Gastrocnemius medialis (tissue), 4 donors: ENCODE measurements at places on chromosomes 1 and 21.

- DNase-seq: no peak
Observed at GRCh38 chr1:81125672-81126071, 675.1 kb upstream of the ADGRL2 start.

DNA sequence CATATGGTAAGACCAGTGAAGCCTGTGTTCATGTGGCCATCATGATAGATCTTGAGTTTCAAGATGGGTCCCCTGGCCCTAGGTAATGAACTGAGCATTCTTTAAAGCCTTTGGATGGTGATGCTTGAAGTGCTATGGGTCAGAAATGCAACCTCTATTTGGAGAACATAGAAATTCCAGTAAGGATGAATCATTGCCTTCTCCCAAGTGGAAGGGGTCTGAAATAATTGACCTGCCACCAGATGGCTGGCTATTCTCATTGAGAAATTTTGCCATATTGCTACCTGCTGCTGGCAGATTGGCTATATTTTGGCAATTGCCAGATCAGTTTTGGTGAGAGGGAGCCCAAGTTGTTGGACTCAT lies 739 bp upstream of the IFI6 start:
- no peak for DNase-seq

DNA sequence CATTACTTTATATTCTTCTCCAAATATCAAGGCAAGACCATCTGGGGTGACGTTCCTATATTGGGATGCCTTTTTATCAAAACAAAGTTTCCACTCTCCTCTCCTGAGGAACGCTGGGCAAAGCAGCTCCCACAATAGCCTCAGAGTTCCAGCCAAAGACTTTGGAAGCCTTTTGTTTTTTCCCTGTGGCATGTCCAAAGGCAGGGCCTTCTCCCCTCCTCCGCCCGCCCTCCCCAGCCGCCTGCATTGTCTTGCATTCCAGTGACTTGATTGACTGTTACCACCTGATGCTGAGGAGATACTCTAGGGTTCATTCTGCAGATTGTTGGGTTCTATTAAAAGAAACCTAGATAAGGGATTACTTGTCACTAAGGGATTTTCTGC lies 43.5 kb downstream of the PROX1 start:
- no peak for DNase-seq

- no peak for DNase-seq
Observed at GRCh38 chr1:163570071-163570470, 248.3 kb downstream of the NUF2 start.

GRCh38 chr1:20731057-20731991 lies 1.2 kb downstream of the SH2D5 start:
- no peak for DNase-seq

DNA sequence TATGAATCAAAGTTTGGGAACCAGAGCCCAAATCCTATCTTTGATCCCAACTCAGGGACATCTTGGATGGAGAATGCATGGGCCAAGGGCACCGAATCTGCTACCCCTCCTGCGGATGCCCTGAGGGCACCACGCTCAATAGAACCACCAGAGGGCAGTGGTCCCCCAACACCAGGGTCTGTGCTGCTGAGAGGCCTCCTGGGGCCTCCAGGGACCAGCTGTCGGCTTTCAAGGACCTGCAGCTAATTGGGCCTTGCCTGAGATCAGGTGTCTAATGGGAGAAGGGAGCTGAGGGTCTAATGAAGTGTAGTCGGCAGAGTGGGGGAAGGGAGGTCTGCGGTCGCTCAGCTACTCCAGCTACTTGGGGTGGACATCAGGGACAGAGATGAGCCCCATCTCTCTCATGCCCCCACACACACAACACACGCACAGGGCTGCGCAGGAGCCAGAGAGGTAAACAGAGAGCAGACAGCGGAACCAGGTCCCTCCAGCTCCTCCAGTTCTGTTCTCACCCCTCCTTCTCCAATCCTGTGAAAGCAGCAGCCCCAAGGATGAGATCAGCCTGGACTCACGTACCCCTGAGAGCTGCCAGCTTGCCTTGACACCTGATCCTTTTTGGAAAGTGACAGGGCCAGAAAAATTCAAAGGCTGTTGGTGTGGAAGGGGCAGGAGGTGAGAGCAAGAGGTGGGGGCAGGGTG lies 34.9 kb upstream of the PPP1R15B start:
- DNase-seq: peak; percentile 65

GRCh38 chr1:178310685-178311105 lies 186.1 kb downstream of the CLEC20A start:
- DNase-seq: no peak

- no peak for DNase-seq
Observed at GRCh38 chr21:41251961-41252642, 64.5 kb upstream of the FAM3B start.

GRCh38 chr1:92409946-92410549 lies 76.7 kb downstream of the GFI1 start:
- no peak for DNase-seq

DNA sequence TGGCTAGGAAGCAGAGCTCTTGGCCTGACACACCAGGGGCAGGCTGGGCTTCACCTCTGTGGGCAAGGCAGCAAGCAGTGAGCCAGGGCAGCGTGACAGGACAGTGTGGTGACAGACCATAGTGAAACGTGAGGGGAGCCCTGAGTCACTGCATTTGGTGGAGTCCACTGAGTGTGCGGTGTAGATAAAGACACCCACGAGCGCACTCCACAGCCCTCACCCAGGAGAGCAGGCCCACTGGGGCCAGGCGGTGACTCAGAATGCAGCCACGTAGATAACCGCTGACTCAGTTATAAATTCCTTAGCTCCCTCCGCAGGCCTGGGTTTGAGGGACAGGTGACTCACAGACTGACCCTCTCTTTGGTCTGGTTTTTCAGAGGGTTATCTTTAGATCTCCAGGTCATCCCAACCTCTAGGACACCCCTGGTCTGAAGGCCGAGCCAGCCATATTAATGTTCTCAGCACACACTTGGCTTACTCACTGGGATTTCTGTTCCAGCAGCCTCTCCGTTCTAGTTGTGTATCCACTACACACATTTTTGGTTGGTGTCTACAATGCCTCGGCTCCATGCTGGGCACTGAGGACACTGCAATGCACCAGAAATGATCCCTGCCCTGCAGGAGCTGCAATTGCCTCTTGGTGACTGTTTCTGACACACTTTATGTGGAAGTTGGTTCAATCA lies 90.2 kb upstream of the TSPAN2 start:
- peak; percentile 85 for DNase-seq

GRCh38 chr1:109341944-109342930 lies 35.4 kb upstream of the MYBPHL start:
- no peak for DNase-seq

DNA sequence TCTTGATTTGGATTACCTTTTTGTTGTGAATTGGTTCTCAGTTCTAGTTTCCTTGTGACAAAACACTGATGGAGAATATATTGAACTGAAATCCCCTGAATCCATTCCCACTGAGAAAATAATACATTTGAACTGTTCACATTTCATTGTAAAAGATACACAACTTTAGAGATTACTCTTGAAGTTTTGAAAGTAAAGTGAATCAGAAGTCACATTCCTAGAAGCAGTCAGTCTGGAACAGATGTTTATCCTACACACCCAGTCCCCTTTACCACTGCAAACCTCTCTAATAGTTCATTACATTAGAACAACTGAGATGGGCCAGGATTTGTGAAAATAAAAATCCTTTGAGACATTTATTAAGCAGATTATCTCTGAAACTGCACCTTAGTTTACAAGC lies 3.4 kb downstream of the RERE start:
- no peak for DNase-seq

DNA sequence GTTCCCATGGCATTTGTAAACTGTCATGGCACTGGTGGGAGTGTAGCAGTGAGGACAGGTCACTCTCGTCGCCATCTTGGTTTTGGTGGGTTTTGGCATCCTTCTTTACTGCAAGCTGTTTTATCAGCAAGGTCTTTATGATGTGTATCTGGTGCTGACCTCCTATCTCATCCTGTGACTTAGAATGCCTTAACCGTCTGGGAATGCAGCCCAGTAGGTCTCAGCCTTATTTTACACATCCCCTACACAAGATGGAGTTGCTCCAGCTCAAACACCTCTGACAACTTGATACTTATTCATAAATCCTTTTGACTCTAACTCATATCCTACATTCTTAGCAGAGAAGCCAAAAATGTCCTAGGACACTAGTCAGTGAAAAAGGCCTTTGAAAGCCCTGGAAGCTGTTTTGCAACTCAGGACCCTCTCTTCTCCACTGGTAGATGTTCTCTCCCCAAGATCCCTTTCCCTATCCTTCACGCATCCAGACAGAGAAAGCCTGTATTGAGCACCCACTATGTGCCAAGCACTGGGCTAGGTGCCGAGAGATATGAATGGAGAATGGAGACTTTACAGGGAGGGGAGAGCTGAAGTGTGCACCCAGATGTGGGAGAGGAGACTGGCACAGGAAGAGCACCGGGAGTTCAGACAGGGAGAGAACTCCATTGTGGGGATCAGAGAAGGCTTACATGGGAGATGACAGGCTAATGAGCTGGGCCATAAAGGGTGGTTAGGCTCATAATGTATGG lies 6.7 kb upstream of the CSRP1 start:
- DNase-seq: no peak
